ENCODE measurements at places on chromosomes 1 and 21. TPM values are rescaled to one million over a fixed set of nuclear protein-coding genes. Genes with fewer than 3 reads are reported as not detected.

The HSPA6 gene
- under 0.01 TPM for total RNA-seq

The MAP10 gene
- total RNA-seq: 1.9 TPM

The ELOA gene
- total RNA-seq: 26.2 TPM

The CDC42BPA gene
- 16.6 TPM for total RNA-seq

The VASH2 gene
- total RNA-seq: 3.1 TPM

The PSRC1 gene
- total RNA-seq: 50.4 TPM

The LIPI gene
- total RNA-seq: not detected

The SNX7 gene
- 18.4 TPM for total RNA-seq

The ADAM30 gene
- not detected for total RNA-seq

The FRRS1 gene
- 7.6 TPM for total RNA-seq

The SLFNL1 gene
- under 0.01 TPM for total RNA-seq

The DISC1 gene
- 3.4 TPM for total RNA-seq

The C1orf185 gene
- not detected for total RNA-seq

The TSPAN2 gene
- total RNA-seq: not detected

The AVPR1B gene
- total RNA-seq: not detected

The KRTCAP2 gene
- 207 TPM for total RNA-seq

The A3GALT2 gene
- total RNA-seq: not detected

The TAS1R1 gene
- total RNA-seq: 0.17 TPM

The GJA4 gene
- total RNA-seq: not detected

The EDN2 gene
- not detected for total RNA-seq

The CLK2 gene
- total RNA-seq: 22.4 TPM

The PM20D1 gene
- total RNA-seq: not detected

The ATP1A4 gene
- total RNA-seq: not detected

The OR2G3 gene
- not detected for total RNA-seq

The TMEM222 gene
- 30.0 TPM for total RNA-seq

The TTC22 gene
- not detected for total RNA-seq

The SLC9C2 gene
- not detected for total RNA-seq

The TBX19 gene
- 0.34 TPM for total RNA-seq

The KRTAP10-3 gene
- not detected for total RNA-seq

The CACNA1S gene
- not detected for total RNA-seq

The TBX15 gene
- total RNA-seq: under 0.01 TPM
